Left cardiac atrium (tissue), 4 donors: ENCODE measurements at places on chromosomes 6 and 20. TPM values are rescaled to one million over a fixed set of nuclear protein-coding genes. Genes with fewer than 3 reads are reported as not detected.
A peak's percentile ranks its signal among the peaks of the same experiment; 100 is the strongest.

DNA sequence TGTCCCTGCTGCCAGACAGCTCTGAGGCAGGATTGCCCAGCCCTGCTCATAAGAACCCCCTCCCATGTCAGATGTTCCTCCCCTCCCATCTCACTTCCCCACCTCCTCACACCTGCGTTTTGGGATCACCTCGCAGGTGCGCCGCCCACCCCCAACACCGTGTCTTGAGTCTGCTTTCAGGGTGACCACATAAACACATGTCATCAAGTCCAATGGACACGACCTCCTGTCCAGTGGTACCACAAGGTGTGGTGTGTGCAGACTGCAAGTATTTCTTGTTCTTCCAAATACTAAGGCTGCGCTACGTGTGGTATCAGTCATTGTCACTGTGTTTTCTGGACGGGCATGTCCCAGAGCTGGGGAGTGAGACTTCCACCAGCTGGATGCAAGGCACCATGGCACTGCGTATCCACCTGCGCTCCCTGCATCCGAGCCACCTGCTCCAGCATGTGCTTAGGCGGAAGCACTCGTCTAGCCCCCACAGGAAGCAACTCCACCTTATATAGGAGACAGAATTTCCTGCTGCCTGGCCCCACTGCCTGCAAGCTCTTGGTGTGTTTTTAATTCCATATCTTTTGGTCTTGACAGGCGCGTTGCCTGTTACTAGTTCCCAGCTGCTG is 119.7 kb upstream of the NXT1 start:
- DNase-seq, result no peak

DNA sequence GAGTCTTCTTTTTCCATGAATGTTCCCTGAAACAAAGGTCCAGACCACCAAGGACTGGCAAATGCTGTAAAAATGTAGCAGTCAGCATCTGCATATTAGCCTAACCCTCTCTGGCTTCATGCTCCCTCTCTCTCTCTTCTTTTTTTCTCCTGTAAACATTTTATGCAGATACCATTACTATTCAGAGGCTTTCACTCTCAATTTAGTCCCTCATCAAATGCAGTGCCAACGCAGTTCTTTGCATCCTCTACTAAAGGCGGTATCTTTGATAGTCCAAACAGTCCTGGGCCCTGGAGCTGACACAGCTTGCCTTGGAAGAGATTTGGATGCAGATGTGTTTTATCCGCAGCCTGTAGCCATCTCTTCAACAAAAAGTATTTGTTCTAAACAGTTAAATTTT is 167.1 kb upstream of the MMS22L start:
- DNase-seq, result no peak

The BPHL gene
- 12.4 TPM for total RNA-seq

DNA sequence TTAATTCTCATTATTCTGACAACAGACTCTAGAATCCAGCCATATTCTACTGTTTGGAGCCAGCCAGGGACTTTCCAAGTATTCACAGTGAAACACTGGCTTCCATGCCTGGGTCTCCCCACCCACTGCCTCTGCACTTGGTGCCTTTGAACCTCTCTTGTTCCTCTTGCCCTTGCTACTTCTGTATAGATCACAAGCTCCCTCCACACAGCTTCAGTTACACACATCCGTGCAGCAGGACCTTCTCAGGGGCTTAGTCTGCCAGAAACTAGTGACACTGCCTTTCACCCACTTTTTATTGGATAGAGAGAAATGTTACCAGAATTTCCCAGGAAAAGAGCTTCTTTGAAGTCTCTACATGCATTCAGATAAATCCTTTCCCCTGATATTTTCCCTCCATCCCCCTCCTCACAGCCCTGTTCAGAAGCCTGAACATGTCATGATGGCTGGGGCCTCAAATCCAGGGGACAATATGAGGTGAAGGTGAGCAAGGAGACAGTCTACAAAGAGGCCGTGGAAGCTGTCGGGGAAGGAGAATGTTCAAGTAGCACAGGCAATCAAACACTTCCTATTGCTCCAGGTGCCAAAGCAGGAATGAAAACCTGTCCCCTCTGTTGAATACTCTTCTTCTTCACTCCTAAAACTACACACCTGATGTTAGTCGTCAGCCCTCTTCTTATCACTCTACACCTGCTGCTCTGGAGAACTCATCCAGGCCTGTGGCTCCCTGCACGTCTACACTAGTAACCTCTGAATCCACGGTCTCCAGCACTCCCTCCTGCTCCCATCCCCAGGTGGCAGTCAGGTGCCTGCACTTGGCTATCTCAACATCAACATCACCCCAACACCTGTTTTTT is 20.2 kb upstream of the HLA-DOA start:
- DNase-seq, result peak; percentile 42

GRCh38 chr20:51727872-51728271 is 40.3 kb downstream of the ATP9A start:
- DNase-seq, result no peak

GRCh38 chr20:31808481-31808880 is 10.7 kb upstream of the MYLK2 start:
- DNase-seq, result no peak

GRCh38 chr6:149864578-149865535 is 698 bp upstream of the LRP11 start:
- peak; percentile 39 for DNase-seq

DNA sequence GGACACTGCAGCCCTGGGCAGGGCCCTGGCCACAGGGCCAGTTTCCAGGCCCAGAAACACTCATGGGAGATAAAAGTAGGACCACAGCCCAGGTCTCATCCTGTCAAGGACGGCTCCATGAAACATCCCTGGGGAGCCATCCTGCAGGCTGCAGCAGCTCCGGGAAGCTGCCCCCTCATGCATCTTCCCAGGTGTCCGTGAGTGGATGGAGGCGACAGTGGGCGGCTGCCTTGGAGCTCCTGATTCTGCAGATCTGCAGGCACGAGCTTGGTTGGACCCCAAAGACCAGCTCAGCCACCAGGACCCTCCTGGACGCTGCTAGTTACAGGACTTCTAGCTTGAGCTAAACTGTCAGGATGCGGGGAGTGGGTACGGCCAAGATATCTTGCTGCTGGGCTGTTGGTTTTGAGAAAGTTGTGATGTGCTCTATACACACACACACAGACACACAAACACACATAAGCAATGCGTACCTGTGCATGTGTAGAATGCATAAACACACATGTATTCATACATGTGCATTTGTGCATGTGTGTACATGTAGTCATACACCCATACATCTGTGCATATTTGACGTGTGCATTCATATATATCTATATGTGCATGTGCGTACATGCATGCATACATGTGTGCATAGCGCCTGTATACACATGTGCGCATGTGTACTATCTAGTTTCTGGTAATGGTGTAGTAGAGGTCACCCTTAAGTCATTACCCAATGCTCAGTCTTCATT is 297.8 kb downstream of the TAF4 start:
- DNase-seq, result no peak

DNA sequence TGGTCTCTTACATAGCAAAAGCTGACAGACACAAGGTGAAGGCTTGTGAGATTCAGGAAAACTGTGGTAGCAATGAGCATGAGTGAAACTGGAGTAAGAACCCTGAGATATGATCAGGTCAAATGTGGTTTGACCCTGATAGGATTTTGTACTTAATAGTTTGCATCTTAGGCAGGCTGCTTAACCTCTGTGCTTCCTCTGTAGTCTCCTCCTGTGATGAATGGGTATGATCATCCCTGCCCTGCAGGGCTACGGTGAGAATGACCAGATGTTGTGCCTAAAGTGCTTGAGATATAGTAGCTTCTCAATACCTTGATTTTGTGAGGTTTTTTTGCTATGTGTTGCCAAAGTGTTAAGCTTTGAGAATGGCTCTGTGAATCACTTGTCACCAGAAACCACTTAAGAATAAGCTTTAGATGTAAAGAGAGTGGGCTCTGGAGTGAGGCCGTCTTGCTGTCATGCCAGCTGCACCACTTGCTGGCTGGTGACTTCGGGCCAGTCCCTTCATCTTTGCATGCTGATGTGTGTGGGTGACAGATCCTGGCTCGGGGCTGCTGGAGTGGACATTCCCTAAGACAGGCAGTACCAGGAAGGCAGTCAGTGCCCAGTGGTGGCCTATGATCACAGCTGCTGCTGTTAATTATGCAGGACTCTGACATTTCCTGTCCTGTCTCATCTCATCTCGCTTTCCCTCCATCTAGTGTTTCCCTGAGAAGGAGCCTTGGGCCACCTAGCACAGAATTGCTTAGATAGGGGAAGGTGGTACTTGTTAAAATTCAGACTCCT is 254.7 kb downstream of the NFATC2 start:
- no peak for DNase-seq

The RTF2 gene
- 68.6 TPM for total RNA-seq

GRCh38 chr6:149752600-149753373 is 3.2 kb downstream of the PCMT1 start:
- no peak for DNase-seq

DNA sequence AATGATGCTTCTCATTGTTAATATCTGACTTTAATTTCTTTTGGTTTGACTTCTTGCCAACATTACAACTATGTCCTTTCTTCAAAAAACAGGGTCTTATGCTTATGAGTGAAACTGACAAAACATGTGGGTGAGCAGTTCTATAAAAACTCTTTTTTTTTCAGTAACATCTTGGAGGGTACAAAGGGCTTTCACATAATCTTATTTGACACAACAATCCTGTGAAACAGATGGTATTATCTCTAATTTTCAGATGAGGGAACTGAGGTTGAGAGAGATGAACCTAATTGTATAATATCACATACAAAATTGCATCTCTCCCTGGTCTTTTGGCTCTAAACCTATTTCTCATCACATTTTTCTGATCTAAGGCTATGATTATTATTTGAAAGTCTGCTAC is 38.3 kb downstream of the MAPK14 start:
- no peak for DNase-seq

The BTNL2 gene
- not detected for total RNA-seq

DNA sequence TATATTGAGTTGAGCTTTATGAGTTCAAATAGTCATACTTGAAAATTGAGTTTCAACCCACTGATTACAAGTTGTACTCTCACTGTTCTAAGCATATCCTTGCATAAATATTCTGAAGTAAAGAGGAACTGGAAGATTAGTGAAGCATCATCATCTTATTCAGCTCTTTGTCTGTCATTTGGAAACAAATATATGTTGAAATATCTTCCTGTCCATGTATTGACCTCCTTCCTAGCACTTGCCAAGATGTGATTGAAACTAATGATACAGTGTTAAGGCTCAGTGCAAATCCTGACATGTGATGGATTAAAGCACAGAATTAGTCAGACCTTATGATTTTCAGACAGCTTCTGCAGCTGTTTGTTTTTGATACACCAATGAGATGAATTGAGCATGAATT is 434.3 kb downstream of the TBC1D32 start:
- no peak for DNase-seq

- no peak for DNase-seq
Measured at GRCh38 chr6:144139817-144140216, 10.5 kb upstream of the STX11 start.

- peak; percentile 44 for DNase-seq
Measured at GRCh38 chr20:60586269-60587050, 628.2 kb downstream of the CDH26 start.

The SOX18 gene
- 39.4 TPM for total RNA-seq

The SYCP2L gene
- 0.59 TPM for total RNA-seq

DNA sequence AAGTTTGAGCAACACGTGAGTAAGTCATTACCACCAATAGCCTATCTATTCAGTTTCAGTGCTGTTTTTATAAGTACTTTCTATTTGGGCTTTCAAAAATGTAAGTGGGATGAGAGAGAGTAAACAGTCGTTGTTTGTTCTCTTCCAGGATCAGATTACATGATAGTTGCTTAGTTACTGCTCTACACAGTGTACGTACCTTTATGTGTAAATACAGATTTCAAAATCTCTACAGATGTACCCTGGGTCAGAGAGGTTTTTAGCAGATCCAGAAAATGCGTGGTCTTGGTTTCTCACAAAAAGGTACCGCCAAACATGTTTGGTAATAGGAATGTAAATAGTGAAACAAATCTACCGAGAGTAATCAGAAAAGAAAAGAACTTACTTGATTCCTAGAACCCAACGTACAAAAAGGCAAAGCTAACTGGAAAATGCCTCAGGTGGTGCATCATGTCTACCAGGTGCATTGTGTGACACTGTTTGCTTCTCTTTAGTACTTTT is 421.1 kb downstream of the BCKDHB start:
- no peak for DNase-seq

GRCh38 chr6:134938896-134939295 is 11.0 kb downstream of the ALDH8A1 start:
- DNase-seq, result no peak

DNA sequence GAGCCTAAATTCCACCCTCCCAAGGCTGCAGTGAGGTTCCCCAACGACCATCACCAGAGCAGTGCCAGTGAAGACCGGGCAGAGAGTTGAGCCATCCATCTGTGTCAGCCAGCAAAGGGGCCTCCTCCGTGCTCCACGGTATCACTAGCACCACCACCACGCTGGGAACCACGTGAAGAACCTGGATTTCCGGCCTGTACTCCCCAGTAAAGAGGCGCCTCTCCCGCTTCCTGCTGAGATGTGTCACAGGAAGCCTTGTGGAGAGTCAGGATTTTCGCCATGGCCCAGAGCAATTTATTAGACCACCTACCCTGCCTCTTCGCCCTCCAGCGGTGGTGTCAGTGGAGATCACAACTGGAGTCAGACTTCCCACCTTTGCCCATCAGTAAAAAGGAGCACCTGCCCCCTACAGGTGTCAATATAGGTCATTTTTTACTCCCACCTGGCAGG is 28.8 kb downstream of the CPXM1 start:
- no peak for DNase-seq

DNA sequence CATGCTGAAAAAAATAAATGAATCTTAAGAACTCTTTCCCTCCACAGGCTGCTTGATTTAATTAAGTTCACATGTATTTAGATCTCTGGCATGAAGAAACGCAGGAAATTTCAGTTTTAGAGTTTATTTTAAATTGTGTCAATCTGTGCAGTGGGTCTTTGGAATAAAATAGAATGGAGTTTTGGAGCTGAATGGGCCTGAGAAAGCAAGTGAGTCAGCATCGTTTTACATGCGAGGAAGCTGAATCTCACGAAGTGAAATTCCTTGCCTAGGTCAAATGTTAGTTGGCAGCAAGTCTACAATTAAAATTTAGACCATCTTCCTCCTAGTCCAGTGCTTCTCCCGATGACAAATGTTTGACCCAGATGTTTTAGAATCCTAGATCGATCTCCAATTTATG is 22.4 kb downstream of the MAP7 start:
- DNase-seq, result no peak

The SIGLEC1 gene
- total RNA-seq, result 12.4 TPM

GRCh38 chr6:12264671-12265070 is 25.5 kb upstream of the EDN1 start:
- DNase-seq, result no peak

- DNase-seq, result no peak
Measured at GRCh38 chr6:3875486-3875885, 26.3 kb downstream of the FAM50B start.

The COL12A1 gene
- total RNA-seq, result 33.6 TPM

DNA sequence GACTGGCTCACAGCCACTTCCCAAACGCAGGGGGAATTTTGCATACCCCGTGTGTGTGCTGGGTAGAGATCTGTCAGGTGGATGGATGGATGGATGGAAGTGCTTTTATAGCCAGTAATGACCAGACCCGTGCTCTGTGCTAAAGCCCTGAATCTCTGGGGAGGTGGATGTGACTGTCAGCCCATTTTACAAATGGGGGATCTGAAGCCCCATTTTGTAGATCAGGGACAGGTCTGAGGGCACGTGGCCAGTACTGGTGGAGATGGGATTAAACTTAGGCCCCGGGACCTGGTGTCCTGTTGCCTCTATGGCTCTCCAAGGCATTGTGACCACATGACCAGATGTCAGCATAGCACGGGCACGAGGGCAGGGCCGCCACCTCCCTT is 38.2 kb upstream of the ZBP1 start:
- no peak for DNase-seq
